HCT116 (cell line): ENCODE measurements at places on chromosomes 7 and 10. TPM values are rescaled to one million over a fixed set of nuclear protein-coding genes. Genes with fewer than 3 reads are reported as not detected.

Gene NEUROD6
- not detected for total RNA-seq

DNA sequence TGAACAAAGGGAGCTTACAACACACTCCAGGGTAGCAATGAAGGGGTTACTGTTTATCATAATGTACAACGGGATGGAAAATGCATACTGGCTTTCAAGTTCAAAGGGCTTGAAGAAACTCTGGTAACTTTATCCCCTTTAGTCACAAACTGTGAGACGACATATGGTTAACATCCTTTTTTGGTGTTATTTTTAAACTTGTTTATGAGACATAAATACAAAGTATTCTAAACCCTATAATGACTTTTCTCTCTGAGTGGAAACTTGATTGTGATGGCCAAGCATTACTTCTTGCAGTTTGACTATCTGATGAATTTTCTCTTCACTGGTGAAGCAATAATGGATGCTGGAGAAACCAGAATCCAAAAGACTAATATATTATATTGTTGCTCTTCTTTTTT is 62.0 kb upstream of the SEMA3A start:
- H3K27ac ChIP-seq: no peak overlapping the region
- no peaks in the 10 kb centered on the region for H3K36me3 ChIP-seq
- no peak overlapping the region for H3K4me3 ChIP-seq
- H3K4me1 ChIP-seq: no peaks in the 10 kb centered on the region
- no peak for DNase-seq

DNA sequence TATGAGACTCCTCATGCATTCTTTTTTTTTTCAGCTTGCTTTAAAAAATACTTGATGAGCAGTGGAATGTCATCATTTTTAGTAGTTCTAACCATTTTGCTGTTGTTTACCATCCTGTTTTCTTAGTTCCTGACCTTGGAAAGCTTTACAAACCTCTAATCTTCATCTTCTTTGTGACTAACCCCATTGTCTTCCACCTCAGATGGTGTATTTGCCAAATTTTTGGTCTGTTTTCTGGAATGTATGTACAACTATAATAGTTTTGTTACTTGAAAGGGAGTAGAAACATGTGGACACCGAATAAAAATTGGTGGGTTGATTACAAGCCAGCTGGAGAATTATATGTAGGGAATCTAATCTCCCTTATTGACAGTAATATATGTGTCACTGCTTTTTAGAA is 172.7 kb downstream of the SND1 start:
- H3K4me3 ChIP-seq: no peak overlapping the region
- DNase-seq: no peak
- H3K27me3 ChIP-seq: no peaks in the 10 kb centered on the region
- peaks cover 10% of the 10 kb centered on the region for H3K4me1 ChIP-seq

GRCh38 chr7:82413237-82413636 is 30.3 kb downstream of the CACNA2D1 start:
- no peaks in the 10 kb centered on the region for H3K27me3 ChIP-seq
- DNase-seq: no peak
- H3K36me3 ChIP-seq: no peaks in the 10 kb centered on the region

DNA sequence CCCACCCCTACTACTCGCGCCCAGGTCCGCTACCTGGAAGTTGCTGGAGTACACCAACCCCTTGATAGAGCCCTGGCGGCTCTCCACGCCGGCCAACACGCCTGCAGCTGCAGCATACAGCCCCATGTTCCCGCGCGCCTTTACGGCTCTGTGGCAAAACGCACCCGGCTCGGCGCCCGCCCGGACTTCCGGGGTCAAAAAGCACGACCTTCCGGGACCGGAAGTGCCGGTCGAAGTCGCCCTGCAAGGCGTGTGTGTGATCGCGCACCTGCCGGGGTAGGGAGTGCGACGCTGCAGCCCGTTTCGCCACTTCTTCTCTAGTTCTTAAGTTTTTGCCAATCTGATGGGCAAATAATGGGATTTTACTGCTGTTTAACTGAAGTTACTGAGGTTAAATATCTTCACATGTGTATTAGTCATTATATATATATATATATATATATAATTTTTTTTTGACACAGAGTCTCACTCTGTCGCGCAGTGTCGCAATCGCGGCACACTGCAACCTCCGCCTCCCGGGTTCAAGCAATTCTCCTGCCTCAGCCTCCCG is at the start of gene NSUN5:
TSS of gene NSUN5 (minus strand) at position 162 of the 550 bp plus-strand sequence. CDS start at position 126, 36 bp downstream.
- H3K27me3 ChIP-seq: no peaks in the 10 kb centered on the region
- H3K36me3 ChIP-seq: peaks cover 19% of the 10 kb centered on the region; the same call in 1 of the 2 replicates
- peak within 1 kb of the TSS; percentile 93 for H3K4me3 ChIP-seq
- peaks cover 9% of the 10 kb centered on the region for H3K4me1 ChIP-seq

Gene CFAP46
- 1.4 TPM for total RNA-seq

Gene SH2D4B
- total RNA-seq: 0.22 TPM

- no peak overlapping the region for H3K4me3 ChIP-seq
- peaks cover 87% of the 10 kb centered on the region for H3K27me3 ChIP-seq
- DNase-seq: no peak
- H3K4me1 ChIP-seq: no peaks in the 10 kb centered on the region
Measured at GRCh38 chr10:15601819-15602218, 117.9 kb downstream of the ITGA8 start.

GRCh38 chr10:4453950-4454349 is 372.1 kb upstream of the AKR1E2 start:
- no peak overlapping the region for H3K27ac ChIP-seq
- no peak for DNase-seq
- no peak overlapping the region for H3K4me3 ChIP-seq
- no peaks in the 10 kb centered on the region for H3K36me3 ChIP-seq
- no peaks in the 10 kb centered on the region for H3K27me3 ChIP-seq
- H3K4me1 ChIP-seq: no peaks in the 10 kb centered on the region

Gene HOXA2
- total RNA-seq: 0.57 TPM

- H3K27ac ChIP-seq: no peak overlapping the region
- H3K4me3 ChIP-seq: no peak overlapping the region
- peaks cover 14% of the 10 kb centered on the region for H3K36me3 ChIP-seq
- H3K27me3 ChIP-seq: no peaks in the 10 kb centered on the region
- H3K4me1 ChIP-seq: no peaks in the 10 kb centered on the region
Measured at GRCh38 chr7:129017933-129018538, 36.9 kb downstream of the TNPO3 start.

DNA sequence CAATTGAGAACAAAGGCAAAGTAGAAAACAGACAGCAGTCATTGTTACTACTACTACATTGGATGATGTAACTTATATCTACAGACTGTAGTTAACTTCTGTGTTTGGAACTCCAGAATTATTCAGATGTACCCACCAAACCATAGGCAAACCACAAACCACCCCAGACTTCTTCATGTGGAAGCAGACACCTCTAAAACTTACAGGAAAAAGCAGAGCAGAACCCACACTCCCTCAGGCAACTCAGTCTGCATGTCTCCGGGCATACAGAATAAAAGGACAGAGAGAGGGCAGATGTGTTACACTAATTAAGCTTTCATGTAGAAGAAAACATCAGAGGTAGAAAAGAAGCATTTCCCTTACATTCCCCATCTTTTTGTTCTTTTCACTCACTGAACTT is 9.0 kb downstream of the LSM5 start:
- no peaks in the 10 kb centered on the region for H3K4me1 ChIP-seq
- DNase-seq: no peak
- H3K27ac ChIP-seq: no peak overlapping the region
- no peak overlapping the region for H3K4me3 ChIP-seq

DNA sequence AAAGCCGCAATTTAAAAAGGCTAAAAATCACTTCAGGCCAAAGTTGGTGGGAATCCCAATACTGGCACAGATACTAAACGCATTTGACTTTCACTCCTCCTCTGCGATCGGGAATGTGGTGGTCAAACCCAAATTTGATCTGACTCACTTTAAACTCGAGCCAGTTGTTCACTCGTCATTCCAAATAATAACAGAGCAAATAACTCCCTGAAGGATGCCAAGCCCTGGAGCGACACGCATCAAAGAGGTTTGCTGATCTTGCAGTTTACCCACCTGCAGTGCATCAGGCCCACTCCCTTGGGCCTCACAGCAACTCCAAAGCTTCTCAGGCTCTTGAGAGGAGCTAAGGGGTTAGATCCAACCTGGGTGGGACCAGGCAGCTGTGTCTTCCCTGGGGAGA is 12.2 kb downstream of the PTN start:
- H3K27me3 ChIP-seq: no peaks in the 10 kb centered on the region
- H3K4me1 ChIP-seq: no peaks in the 10 kb centered on the region
- no peaks in the 10 kb centered on the region for H3K36me3 ChIP-seq

DNA sequence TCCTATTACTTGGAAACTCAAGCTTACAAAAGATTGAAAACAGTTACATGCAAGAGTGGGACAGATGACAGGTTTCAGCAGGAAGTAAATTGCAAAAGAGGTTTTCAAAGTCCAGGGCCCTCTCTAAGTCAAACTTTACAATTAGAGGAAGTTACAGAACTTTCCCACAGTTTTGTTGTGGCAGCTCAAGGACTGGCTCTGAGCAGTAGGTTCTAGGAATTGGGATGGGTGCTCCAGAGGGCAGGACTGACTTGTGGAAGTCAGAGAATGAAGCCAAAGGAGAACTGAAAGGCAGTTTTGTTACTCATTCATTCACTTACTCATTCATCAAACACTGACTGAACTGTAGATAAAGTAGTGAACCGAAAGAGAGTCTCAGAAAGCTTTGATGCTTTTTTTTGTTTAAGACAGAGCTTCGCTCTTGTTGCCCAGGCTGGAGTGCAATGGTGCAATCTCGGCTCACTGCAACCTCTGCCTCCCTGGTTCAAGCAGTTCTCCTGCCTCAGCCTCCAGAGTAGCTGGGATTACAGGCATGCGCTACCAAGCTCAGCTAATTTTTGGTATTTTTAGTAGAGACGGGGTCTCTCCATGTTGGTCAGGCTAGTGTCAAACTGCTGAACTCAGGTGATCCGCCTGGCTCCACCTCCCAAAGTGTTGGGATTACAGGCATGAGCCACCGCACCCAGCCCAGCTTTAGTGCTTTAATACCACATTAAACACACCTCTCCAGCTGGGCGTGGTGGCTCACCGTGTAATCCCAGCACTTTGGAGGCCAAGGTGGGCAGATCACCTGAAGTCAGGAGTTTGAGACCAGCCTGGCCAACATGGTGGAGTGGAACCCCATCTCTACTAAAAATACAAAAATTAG is 66.8 kb upstream of the CCNJ start:
- no peaks in the 10 kb centered on the region for H3K36me3 ChIP-seq
- H3K4me3 ChIP-seq: no peak overlapping the region
- H3K27ac ChIP-seq: no peak overlapping the region
- H3K4me1 ChIP-seq: no peaks in the 10 kb centered on the region

DNA sequence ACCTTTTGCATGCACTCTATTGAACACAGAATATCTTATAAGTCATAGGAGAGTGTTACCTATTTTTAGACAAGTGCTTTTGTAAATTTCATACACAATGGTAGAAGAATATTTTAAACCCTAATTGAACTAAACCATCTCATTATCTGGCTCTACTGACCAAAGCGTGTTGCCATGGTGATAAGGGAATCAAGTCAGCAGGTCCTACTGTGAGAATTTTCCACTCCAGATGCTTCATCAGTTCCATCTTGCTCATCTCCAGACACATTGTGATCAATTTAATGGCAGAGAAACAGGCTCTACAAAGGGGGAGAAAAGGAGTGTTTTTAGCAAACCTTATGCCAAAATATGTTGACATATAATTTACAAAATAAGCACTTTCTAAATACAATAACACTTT is 621.9 kb upstream of the GHITM start:
- H3K27me3 ChIP-seq: no peaks in the 10 kb centered on the region
- H3K4me3 ChIP-seq: no peak overlapping the region
- no peak overlapping the region for H3K27ac ChIP-seq
- DNase-seq: no peak
- no peaks in the 10 kb centered on the region for H3K36me3 ChIP-seq
- H3K4me1 ChIP-seq: no peaks in the 10 kb centered on the region

DNA sequence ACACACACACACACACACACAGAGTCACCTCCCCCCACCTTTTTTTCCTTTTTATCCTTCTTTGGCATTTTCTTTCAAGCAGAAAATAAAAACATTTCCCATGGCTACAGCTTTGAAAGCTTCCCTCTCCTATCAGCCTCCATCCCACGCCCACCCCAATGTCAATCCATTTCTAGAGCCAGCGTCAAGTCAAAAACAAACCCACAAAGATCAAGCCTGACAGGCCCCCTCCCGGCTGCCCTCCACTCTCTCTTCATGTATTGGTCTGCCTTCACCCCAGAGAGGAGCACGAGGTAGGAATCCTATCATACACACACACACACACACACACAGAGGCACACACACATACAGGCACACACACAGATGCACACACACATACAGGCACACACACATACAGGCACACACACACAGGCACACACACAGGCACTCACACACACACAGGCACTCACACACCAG is 8.0 kb upstream of the TNRC18 start:
- H3K27me3 ChIP-seq: no peaks in the 10 kb centered on the region
- DNase-seq: no peak
- H3K27ac ChIP-seq: no peak overlapping the region
- no peak overlapping the region for H3K4me3 ChIP-seq
- peaks cover 47% of the 10 kb centered on the region for H3K4me1 ChIP-seq
- no peaks in the 10 kb centered on the region for H3K36me3 ChIP-seq

Gene SOSTDC1
- 0.20 TPM for total RNA-seq

DNA sequence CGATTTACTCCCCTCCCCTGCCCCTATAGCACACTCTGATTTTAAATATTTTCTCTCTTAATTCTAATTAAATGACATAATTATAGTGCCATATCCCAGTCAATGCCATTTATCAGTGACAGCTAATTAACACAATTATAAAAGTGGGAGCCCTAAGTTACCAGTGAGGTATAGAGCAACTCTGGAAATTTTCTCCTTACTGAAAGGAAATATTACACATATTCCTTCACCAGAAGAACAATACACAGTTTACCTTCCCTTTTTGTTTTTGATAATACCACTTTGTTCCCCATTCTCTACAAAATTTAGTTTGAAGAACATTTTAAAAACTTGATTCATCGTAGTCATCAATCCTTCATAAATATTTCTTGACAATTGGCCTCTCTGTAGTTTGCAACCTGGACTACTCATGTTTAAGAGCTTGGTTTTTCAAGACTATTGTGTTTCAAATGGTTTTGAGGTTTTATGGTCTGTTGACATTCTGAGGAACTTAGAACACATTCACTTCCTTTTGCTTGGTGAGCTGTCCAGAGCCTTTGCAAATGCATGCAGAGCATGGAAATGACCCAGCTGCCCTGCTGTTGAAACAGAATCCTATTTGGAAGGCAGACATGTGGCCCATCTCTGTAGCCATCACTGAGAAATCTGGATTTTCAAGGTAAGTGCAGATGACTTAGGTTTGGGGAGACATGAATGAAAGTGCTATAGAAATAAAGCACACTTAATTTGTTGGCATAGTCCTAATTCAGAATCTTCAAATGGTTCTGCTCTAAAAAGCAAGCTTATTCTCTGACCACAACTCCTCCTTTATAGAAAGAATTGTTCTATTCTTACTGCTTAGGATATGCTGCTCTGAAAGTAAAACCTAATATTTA is at the start of gene GPR141:
TSS of gene GPR141 (plus strand) at position 521 of the 875 bp plus-strand sequence. CDS start 56,628 bp downstream, outside the sequence.
- no peak within 1 kb of the TSS for H3K4me3 ChIP-seq
- H3K27me3 ChIP-seq: peaks cover 5% of the 10 kb centered on the region; the same call in 1 of the 2 replicates
- no peak for DNase-seq
- no peak within 1 kb of the TSS for H3K27ac ChIP-seq
- H3K36me3 ChIP-seq: no peaks in the 10 kb centered on the region

Gene UCN3
- total RNA-seq: not detected

Gene CHRM2
- not detected for total RNA-seq

GRCh38 chr10:92990615-92991014 is 70.0 kb upstream of the CYP26C1 start:
- no peak overlapping the region for H3K4me3 ChIP-seq
- no peaks in the 10 kb centered on the region for H3K27me3 ChIP-seq
- H3K4me1 ChIP-seq: no peaks in the 10 kb centered on the region
- no peak for DNase-seq
- H3K27ac ChIP-seq: no peak overlapping the region

Gene ATP5F1C
- total RNA-seq: 292 TPM

- no peak overlapping the region for H3K4me3 ChIP-seq
- no peaks in the 10 kb centered on the region for H3K36me3 ChIP-seq
Measured at GRCh38 chr10:35898716-35899440, 256.8 kb upstream of the FZD8 start.
